Psoas muscle (tissue), 8 donors: ENCODE measurements at places on chromosomes 2 and 18. TPM values are rescaled to one million over a fixed set of nuclear protein-coding genes. Genes with fewer than 3 reads are reported as not detected.

The RNF149 gene
- total RNA-seq: 23.7 TPM

The CPO gene
- total RNA-seq: 0.50 TPM

The DAPL1 gene
- not detected for total RNA-seq

The FRZB gene
- total RNA-seq: 19.8 TPM

GRCh38 chr2:201768918-201769317, 11.8 kb downstream of the ALS2 start:
- H3K36me3 ChIP-seq: peaks cover 29% of the 10 kb centered on the region
- H3K27ac ChIP-seq: no peak overlapping the region
- H3K27me3 ChIP-seq: no peaks in the 10 kb centered on the region

- H3K27me3 ChIP-seq: no peaks in the 10 kb centered on the region
- peak overlapping the region; percentile 86 for H3K27ac ChIP-seq
- no peak for DNase-seq
- no peaks in the 10 kb centered on the region for H3K36me3 ChIP-seq
- no peak overlapping the region for H3K4me3 ChIP-seq
- H3K4me1 ChIP-seq: peaks cover 48% of the 10 kb centered on the region
These were observed 2.8 kb downstream of the ASB18 start for GRCh38 chr2:236261452-236261851.

GRCh38 chr18:5975111-5976002, 80.0 kb upstream of the TMEM200C start:
- H3K27me3 ChIP-seq: no peaks in the 10 kb centered on the region
- DNase-seq: no peak
- H3K4me3 ChIP-seq: no peak overlapping the region

GRCh38 chr2:70509565-70509964, 44.1 kb downstream of the TGFA start:
- no peaks in the 10 kb centered on the region for H3K27me3 ChIP-seq
- no peaks in the 10 kb centered on the region for H3K36me3 ChIP-seq
- H3K27ac ChIP-seq: no peak overlapping the region
- H3K4me1 ChIP-seq: no peaks in the 10 kb centered on the region

- no peaks in the 10 kb centered on the region for H3K4me1 ChIP-seq
- H3K27ac ChIP-seq: no peak overlapping the region
- DNase-seq: no peak
These were observed 52.4 kb upstream of the EPHA4 start for GRCh38 chr2:221624475-221624874.

GRCh38 chr2:222703886-222704285, 32.4 kb downstream of the MOGAT1 start:
- H3K4me1 ChIP-seq: peaks cover 3% of the 10 kb centered on the region
- no peak overlapping the region for H3K27ac ChIP-seq
- H3K36me3 ChIP-seq: no peaks in the 10 kb centered on the region
- H3K27me3 ChIP-seq: no peaks in the 10 kb centered on the region
- DNase-seq: no peak
- no peak overlapping the region for H3K4me3 ChIP-seq

GRCh38 chr2:42829671-42830440, 37.5 kb upstream of the HAAO start:
- no peak overlapping the region for H3K4me3 ChIP-seq
- peaks cover 9% of the 10 kb centered on the region for H3K4me1 ChIP-seq
- H3K36me3 ChIP-seq: no peaks in the 10 kb centered on the region
- DNase-seq: no peak
- H3K27ac ChIP-seq: no peak overlapping the region

GRCh38 chr2:222280795-222281194, 18.0 kb downstream of the PAX3 start:
- no peak overlapping the region for H3K4me3 ChIP-seq
- peaks cover 34% of the 10 kb centered on the region for H3K4me1 ChIP-seq
- peak overlapping the region; percentile 5 for H3K27ac ChIP-seq

GRCh38 chr2:85754313-85755095, 713 bp downstream of the ATOH8 start:
- DNase-seq: peak; percentile 71
- H3K4me3 ChIP-seq: peak overlapping the region; percentile 87
- peaks cover 53% of the 10 kb centered on the region for H3K4me1 ChIP-seq
- no peaks in the 10 kb centered on the region for H3K27me3 ChIP-seq

DNA sequence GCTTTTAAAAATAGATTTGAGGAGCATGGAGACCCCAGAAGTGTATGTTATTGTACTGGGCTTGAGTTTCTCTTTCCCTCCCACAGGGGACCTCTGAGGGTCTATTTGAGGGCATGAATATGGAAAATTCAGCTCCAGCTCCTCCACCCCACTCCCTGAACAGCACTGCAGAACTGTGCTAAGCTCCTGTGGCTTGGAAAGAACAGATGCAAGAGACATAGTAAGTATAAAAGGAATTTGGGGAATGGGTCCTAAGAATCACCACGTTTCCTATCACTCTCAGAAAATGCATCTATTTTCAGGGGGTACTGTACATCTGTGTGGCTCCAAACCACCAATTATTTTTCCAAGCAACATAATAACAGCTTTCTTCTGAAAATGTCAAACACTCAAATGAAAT, 416.1 kb downstream of the ZNF521 start:
- H3K27ac ChIP-seq: no peak overlapping the region
- H3K4me1 ChIP-seq: no peaks in the 10 kb centered on the region
- no peaks in the 10 kb centered on the region for H3K36me3 ChIP-seq
- DNase-seq: no peak
- H3K4me3 ChIP-seq: no peak overlapping the region

GRCh38 chr2:71484354-71484753, 31.0 kb downstream of the DYSF start:
- no peak overlapping the region for H3K27ac ChIP-seq
- peaks cover 64% of the 10 kb centered on the region for H3K36me3 ChIP-seq
- H3K4me1 ChIP-seq: peaks cover 11% of the 10 kb centered on the region
- no peak for DNase-seq
- H3K4me3 ChIP-seq: no peak overlapping the region

GRCh38 chr2:174586418-174587295, 10.9 kb downstream of the WIPF1 start:
- H3K4me1 ChIP-seq: no peaks in the 10 kb centered on the region
- H3K27me3 ChIP-seq: no peaks in the 10 kb centered on the region
- H3K4me3 ChIP-seq: no peak overlapping the region
- H3K36me3 ChIP-seq: no peaks in the 10 kb centered on the region
- DNase-seq: no peak
- H3K27ac ChIP-seq: no peak overlapping the region

- no peaks in the 10 kb centered on the region for H3K27me3 ChIP-seq
- DNase-seq: no peak
- H3K4me3 ChIP-seq: no peak overlapping the region
- H3K36me3 ChIP-seq: no peaks in the 10 kb centered on the region
- H3K4me1 ChIP-seq: no peaks in the 10 kb centered on the region
- H3K27ac ChIP-seq: no peak overlapping the region
These were observed 289.7 kb downstream of the MYT1L start for GRCh38 chr2:2041256-2041824.
